Muscle of leg (tissue), 16 donors: ENCODE measurements at places on chromosomes 5 and 9. TPM values are rescaled to one million over a fixed set of nuclear protein-coding genes. Genes with fewer than 3 reads are reported as not detected.

PTBP3 gene
- total RNA-seq = 11.3 TPM

INSL6 gene
- total RNA-seq = not detected

BTNL8 gene
- 0.09 TPM for total RNA-seq

ADAMTSL2 gene
- total RNA-seq = 4.7 TPM

SOHLH1 gene
- not detected for total RNA-seq

AK8 gene
- 0.58 TPM for total RNA-seq

FAM221B gene
- not detected for total RNA-seq

FOXD4L5 gene
- 0.13 TPM for total RNA-seq

MARCHF3 gene
- total RNA-seq = 11.6 TPM

GLRA1 gene
- total RNA-seq = not detected

MEIKIN gene
- total RNA-seq = not detected

MLANA gene
- total RNA-seq = not detected

IL13 gene
- not detected for total RNA-seq

C9orf85 gene
- 25.0 TPM for total RNA-seq

TLX3 gene
- total RNA-seq = not detected

SLCO6A1 gene
- 0.31 TPM for total RNA-seq

GFPT2 gene
- total RNA-seq = 11.3 TPM

KCNN2 gene
- total RNA-seq = 4.7 TPM
